Central memory CD4-positive, alpha-beta T cell (primary cell): ENCODE measurements at places on chromosomes 1 and 21.

- DNase-seq = no peak
Observed at GRCh38 chr1:229075217-229075616, 195.7 kb upstream of the RAB4A start.

DNA sequence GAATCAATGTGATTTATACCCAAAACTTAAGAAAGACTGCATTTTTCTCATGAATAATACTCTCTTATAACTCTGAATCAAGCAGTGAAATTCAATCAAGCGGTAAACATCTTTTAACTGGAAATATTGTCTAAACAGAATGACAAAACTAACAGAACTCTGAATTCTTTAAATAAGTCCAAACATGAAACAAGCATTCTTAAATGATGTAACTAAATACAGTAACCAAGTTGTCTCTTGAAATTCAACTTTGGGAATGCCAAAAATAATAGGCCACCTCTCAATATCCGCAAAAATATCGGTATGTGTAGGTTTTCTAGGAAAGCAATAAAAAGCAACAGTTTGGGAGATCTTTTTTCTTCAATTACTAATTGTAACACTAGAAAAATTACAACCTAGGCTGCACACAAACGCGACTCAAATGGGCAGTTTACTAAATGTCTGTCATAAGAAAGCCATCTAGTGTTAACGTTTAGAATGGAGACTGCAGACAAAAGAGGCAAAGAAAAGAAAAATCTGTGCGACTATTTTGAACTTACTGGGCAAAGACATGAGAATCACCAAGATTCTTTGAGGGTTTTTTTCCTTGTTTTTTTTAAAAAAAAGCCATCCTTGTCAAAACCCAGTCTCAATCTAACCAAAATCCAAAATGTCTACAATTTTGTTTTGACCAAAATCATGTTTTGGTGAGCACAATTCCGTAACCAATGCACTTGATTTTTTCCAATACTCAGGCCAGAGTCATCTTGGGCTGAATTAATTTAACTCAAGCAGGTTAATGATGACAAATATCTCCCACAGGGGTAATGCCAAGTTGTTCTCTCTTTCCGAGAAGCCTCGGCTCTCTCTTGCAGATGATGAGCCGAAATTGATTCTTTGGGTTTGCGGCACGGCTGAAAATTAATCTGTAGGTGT lies 1.3 kb downstream of the SIPA1L2 start:
- no peak for DNase-seq

DNA sequence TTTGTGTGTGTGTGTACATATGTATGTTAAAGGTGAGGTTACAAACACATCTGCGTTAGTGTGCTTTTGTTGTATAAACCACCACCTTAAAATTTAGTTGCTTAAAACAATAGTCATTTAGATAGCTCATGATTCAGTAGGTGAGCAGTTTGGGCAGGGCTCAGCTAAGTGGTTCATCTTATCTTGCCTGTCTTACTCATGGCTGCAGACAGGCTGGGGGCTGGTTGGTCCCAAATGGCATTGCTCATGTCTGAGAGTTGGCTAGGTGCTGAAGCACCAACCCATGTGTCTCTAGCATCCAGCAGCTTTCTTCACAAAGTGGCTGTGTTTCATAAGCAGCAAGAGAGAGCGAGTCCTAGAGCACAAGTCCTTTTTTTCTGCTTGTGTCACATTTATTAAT lies 91.4 kb downstream of the MACF1 start:
- DNase-seq = no peak

DNA sequence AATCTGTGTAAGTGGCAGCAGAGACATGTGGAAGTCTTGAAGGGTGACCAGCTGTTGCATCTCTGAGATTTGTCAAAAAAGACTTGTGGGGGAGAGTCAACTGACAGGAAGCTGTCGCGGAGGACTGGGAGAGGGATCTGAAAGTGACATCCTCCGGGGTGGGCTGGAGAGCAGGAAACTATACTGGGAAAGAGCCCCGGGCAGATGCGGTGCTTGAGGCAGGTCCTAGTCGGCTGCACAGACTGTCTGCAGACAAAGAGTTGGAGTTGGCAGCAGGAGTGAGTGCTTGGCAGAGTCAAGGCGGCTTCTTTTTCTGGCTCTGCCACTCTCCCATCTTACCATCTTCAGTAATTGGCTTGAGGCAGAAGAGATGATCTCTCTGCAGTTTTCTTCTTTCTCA lies 294.0 kb upstream of the C1orf87 start:
- DNase-seq = no peak

DNA sequence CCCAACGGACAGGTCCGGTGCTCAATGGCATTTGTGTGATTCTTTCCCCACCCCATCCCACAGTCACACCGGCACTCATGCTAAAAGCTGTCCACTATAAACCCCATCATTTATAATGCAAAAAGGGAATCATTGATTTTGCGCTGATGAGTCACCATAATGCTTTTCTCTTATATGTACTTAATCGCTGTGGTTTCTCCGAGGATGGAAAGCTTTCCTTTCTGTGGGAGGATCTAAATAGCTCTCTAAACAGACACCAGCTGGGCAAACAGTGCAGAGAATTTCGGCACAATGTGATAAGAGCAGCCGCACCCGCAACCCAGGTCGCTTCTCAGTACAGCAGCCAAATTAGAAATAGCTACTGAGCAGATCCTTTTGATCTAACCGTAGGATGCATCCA lies 85.6 kb downstream of the SETD4 start:
- DNase-seq = no peak

- DNase-seq = no peak
Observed at GRCh38 chr1:29417147-29417858, 181.0 kb downstream of the PTPRU start.

DNA sequence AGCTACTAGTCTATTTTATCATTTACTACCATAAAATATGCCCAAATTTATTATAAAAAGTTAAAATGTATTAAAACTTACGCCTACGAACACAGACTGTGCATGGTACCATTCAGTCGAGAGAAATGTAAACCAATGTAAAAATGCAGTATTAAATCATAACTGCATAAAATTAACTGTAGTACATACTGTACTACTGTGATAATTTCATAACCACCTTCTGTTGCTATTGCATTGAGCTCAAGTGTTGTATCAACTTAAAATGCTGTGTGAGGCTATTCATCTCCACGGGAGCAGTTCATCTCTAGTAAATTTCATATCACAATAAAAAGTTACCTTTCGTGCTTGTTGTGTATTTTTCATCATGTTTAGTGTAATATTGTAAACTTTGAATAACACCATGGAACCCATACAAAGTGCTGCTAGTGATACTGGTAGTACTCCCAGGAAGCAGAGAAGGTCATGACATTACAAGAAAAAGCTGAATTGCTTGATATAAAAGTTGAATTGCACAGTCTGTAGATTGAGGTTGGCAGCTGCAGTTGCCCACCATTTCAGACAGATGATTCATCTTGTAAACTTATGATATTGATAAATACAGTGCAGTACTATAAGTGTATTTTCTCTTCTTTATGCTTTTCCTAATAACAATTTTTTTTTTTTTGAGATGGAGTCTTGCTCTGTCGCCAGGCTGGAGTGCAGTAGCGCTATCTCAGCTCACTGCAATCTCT lies 19.0 kb upstream of the CENPF start:
- DNase-seq = no peak

DNA sequence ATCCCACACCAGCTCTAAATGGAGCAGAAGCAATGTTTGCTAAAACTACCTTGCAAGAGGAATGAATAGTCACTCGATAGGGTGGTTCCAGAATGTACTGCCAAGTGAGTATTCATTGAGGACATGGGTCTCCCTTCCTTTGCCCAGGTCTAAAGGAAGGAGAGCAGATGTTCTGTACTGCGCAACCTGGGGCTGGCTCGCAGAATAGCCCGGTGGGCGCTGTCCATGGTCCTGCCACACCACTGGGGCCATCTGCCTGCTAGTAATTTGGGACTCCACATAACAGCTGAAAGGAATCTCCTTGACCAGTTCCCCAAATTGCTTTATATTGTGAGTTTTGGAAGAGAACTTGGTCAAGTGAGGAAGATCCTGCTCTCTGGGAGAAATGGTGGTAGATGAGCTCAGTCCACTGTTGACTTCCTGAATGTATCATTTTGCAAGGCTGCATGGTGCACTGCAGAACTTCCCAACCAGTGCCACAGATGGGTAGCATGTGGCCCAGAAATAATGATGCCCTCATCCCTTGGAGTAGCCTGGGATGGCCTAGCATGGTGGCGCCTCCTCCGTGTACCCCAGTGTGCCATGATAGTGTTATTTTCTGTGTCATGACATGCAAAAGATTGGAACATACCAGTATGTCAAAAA lies 5.7 kb downstream of the SLC6A17 start:
- no peak for DNase-seq

DNA sequence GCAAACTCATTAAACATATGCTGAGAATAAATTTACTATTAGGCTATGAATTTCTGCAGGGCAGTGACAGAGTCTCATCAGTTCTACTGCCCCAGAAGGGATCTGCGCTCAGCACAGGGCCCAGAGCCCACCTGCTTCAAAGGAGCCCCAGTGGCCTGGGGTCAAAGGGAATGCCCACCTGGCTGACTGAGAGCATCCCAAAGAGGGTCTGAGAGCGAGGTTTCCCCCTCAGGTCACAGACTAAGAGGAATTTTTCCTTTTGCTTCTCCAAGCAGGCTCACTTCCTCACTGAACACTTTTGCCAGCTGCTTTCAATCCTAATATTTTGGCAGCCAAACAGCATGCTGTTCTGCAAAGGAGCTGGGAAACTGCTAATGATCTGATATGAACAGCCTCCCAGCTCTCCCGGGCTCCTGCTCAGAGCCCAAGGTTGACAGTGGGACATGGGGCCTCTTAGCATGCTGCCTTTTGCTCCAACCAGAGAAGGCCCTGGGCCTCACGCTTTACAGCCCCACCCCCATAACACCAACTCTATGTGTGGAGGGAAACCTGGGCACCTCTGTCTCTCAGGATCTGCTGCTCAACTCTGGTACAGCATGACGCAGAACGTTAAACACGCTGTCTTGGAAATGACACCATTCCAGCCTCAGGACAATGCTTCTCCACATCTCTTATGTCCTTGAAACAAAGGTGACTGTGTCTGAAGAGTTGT lies 70.7 kb upstream of the SYT6 start:
- no peak for DNase-seq

DNA sequence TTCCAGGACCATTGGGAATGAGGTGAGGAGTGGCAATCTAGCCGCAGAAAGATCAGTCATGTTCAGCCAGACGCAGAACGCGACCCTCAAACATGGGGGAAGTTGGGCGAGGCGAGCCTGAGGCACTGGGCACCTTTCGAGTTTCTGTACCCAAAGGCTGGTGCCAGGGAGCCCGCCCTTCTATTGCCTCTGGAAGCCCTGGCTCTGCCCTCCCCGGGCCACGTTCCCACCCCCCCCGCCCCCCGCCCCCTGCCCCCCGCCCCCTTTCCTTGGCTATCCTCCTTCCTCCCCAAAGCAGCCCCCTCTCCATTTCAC lies 2.2 kb upstream of the ZBTB7B start:
- DNase-seq = no peak

DNA sequence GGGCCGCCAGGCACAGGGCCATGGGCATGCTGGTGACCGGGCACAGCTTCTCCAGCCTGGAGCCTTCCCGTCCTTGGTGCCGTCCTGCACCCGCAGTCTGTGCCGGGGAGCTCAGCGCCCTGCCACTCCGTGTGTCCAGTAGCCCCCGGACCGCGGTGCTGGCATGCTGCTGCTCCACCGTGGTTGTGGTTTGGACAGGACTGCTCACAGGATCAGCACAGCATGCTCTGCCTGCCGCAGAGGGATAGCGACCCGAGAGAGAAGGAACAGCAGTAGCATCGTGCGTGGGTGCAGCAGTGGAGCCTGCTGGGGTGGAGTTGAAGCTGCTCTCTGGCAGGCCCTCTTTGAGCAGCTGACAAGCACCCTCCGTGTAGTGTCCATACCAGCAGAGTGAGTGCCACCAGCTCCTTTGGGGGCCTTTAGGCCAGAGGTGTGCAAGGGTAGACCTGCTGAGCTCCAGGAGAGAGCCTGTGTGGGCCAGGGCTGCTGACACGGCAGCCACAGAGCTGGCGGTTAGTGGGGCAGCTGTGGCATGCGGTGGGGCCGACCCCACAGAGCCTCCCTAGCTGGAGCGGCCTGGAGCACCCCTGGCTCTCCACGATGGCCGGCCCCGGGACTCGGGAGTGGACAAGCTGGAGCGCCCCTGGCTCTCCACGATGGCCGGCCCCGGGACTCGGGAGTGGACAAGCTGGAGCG lies 6.4 kb upstream of the PCBP3 start:
- DNase-seq = no peak

DNA sequence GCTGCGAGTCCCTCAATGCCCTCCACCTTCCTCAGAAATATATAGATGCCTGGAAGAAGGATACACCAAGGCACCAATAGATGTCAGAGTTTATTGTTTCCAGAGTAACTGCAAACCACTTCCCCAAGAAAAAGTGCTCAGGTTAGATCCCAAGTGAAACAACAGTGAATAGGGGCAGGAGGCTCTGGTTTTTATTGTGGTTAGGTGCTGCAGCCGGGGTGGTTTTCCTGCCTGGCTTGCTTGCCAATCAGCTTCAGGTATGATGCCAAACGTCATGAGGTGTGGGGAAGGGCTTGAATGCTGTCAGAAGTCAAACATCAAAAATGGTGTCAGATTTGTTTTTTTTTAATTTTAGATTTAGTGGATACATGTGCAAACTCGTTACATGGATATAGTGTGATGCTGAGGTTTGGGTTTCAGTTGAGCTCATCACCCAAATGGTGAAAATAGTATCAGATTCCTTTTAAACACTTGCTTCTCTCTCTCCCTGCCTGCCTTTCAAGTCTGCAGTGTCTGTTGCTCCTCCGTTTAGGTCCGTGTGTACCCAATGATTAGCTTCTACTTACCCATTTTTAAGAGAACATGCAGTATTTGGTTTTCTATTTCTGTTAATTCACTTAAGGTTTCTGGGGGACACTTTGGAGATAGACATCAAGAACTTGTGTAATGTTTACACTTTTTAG lies 1317.0 kb downstream of the MRPL39 start:
- DNase-seq = peak; percentile 39

DNA sequence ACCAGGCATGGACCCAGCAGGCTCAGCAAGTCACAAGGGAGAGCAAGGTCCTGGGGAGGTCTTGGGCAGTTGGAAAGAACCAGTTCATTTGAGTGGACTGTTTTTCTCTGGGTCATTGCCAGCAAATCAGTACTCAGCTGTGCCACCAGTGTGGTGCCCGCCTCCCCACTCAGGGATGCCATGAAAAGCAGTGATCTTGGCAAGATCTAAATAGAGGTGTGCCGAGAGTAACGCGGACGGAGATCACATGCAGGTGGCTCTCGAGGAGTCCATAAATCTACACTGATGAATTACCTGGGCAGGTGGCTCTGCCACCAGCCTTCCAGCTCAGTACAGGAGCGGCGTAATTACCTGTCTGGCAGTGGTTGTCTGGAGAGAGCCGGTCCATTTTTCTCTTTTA lies 642.2 kb downstream of the PTPRU start:
- no peak for DNase-seq

GRCh38 chr1:244304156-244304555 lies 147.6 kb downstream of the ADSS2 start:
- DNase-seq = no peak

GRCh38 chr1:76870037-76870436 lies 2.8 kb downstream of the ST6GALNAC5 start:
- DNase-seq = no peak

GRCh38 chr1:159091607-159092031 lies 15.1 kb upstream of the AIM2 start:
- no peak for DNase-seq

- DNase-seq = no peak
Observed at GRCh38 chr21:42431196-42431595, 27.5 kb downstream of the UBASH3A start.

GRCh38 chr1:27433706-27434105 lies 41.3 kb downstream of the GPR3 start:
- DNase-seq = no peak
